Activated T-helper 2 cell treated with anti-CD3 and anti-CD28 coated beads, Interferon-gamma antibody, Interleukin-2, Interleukin-4, amounts not matched to agents 10 μg/mL and 5 μg/mL and 100 μg/mL, durations not matched to agents 14 hours and 24 hours and 36 hours (primary cell): ENCODE measurements at places on chromosomes 1 and 21.

DNA sequence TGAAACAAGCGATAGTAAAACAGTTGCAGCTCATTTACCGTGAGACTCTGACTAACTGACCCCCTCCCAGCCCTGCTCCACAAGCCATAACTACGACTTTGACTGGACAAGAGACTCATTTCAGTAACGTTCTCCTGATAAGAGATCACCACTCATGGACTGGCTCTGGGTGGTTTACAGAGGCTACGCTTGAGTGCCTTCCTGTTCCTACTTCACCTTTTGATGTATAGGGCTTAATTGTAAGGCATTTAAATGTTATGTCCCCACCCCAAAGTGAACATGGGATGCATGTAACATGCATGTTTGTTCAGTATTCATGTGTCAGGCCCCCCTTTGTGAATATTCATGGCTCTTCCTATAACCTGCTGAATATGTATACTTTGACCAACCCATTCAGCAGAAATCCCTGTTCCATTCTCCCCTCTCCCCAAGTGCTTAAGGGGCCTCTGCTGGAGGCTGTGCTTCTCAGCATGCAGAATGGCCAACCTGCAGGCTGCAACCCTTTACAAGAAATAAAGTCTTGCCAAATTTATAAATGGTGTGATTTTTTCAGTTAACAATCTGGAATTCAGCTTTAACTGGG is 50.7 kb upstream of the SPOCD1 start:
- no peak for DNase-seq

DNA sequence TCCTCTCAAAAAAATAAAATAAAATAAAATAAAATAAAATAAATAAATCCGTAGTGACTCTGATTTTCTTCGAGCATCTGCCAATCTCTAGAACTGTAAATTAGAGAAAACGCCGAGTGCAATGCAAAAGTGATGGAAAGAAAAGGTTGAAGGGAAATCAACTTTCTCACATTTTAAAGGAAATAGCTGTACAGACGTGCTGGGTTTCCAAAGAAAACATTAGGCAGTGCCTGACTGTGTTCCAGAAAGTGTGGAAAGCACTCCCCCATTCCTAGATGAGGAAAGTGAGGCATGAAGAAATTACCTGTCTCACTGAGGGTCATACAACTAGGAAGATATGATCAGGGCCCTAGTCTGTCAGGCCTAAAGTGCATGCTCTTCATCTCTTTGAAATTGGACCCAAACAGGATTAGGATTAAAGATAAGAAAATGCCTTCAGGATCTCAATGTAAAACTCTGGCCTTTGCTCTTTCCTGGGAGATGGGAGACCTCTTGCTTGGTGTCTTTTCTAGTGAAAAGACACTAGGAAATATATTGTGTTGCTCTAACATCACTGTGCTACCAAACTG is 1.8 kb upstream of the PTPN14 start:
- DNase-seq = no peak

DNA sequence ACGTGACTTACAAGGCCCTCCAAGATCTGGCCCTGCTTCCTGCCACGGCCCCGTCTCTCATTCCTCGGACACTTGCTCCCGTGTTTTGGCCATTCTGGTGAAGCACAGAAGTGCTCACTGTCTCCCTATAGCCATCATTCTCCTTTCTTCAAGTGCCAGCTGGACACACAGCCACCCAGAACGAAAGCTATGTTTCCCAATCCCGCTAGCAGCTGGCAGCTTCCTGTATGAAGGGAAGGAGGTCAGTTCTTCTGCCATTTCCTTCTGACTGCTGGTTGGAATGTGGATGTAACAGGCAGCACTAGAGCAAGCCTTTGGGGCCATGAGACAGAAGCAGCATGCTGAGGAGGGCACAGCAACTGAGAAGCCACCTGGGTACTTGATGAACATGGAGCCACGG is 82.8 kb downstream of the TGFBR3 start:
- DNase-seq = no peak

- peak; percentile 43 for DNase-seq
Measured at GRCh38 chr1:63322944-63323864, 837 bp downstream of the FOXD3 start.

- no peak for DNase-seq
Measured at GRCh38 chr1:46065405-46065804, 67.0 kb downstream of the PIK3R3 start.

GRCh38 chr1:66247415-66248208 is 286.3 kb upstream of the SGIP1 start:
- peak; percentile 29 for DNase-seq

DNA sequence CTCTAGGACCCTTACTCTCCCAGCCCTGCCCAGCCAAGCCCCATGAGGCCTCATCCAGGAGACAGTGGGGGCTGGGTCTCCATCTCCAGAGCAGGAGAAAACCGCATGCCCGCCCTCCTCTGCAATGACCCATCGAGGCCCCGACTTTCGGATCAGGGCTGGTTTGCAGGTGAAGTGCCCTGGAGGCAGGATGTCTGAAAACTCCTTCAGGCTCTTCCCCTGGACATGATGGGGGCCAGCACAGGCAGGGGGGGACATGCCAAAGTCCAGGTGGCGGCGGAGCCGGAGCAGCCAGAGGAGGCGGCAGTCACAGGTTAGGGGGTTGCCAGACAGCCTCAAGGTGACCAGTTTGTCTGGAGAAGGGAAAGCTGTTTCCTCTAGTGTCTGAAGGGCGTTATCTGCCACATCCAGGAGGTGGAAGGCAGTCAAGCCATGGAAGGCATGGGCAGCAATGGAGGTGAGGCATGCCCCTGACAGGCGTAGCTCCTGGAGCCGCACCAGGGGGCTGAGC is 3.9 kb downstream of the LINGO4 start:
- no peak for DNase-seq
